CD14-positive monocyte (primary cell): ENCODE measurements at places on chromosomes 13 and 19. TPM values are rescaled to one million over a fixed set of nuclear protein-coding genes. Genes with fewer than 3 reads are reported as not detected.

The KIR2DL1 gene
- polyA plus RNA-seq, result not detected

DNA sequence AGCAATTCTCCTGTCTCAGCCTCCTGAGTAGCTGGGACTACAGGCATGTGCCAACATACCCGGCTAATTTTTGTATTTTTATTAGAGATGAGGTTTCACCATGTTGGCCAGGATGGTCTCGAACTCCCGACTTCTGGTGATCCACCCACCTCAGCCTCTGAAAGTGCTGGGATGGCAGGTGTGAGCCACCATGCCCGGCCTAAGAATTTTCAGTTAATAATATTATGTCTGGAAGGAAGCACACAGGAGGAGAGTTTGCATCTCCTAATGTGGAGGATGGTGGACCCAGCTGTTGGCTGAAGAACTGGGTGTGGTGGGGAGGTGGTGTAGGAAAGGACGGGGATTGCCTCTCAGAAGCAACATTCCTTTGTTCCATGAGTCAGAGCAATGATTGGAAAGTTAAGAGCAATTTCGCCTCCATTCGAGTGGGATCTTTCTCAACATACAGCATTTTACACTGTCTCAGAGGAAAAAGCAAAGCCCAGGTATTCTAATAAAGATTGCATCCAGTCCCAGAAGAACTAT lies 11.9 kb downstream of the PDCD2L start:
- no peaks in the 10 kb centered on the region for H3K27me3 ChIP-seq
- H3K36me3 ChIP-seq, result peaks cover 7% of the 10 kb centered on the region
- no peak overlapping the region for H3K4me3 ChIP-seq
- DNase-seq, result no peak
- no peak overlapping the region for H3K27ac ChIP-seq
- H3K4me1 ChIP-seq, result no peaks in the 10 kb centered on the region

The DMKN gene
- not detected in 2 replicates for polyA plus RNA-seq

GRCh38 chr19:46466536-46467196 lies 4.7 kb downstream of the PNMA8A start:
- H3K27me3 ChIP-seq, result peaks cover 16% of the 10 kb centered on the region
- no peak overlapping the region for H3K4me3 ChIP-seq
- no peaks in the 10 kb centered on the region for H3K36me3 ChIP-seq

The PSG5 gene
- not detected for polyA plus RNA-seq

- H3K4me3 ChIP-seq, result no peak overlapping the region
- H3K27ac ChIP-seq, result no peak overlapping the region
- no peak for DNase-seq
- no peaks in the 10 kb centered on the region for H3K36me3 ChIP-seq
- no peaks in the 10 kb centered on the region for H3K27me3 ChIP-seq
These were observed 1731.0 kb downstream of the SLITRK5 start for GRCh38 chr13:89402211-89402610.

The ODAD3 gene
- polyA plus RNA-seq, result 0.61 TPM

- no peaks in the 10 kb centered on the region for H3K27me3 ChIP-seq
- H3K4me1 ChIP-seq, result no peaks in the 10 kb centered on the region
- H3K36me3 ChIP-seq, result no peaks in the 10 kb centered on the region
- no peak overlapping the region for H3K4me3 ChIP-seq
These were observed 154.9 kb downstream of the PCDH9 start for GRCh38 chr13:67075239-67075638.

GRCh38 chr13:29892151-29892550 lies 41.7 kb upstream of the UBL3 start:
- no peaks in the 10 kb centered on the region for H3K4me1 ChIP-seq
- H3K27ac ChIP-seq, result no peak overlapping the region
- DNase-seq, result no peak
- no peaks in the 10 kb centered on the region for H3K27me3 ChIP-seq
- H3K4me3 ChIP-seq, result no peak overlapping the region

- no peaks in the 10 kb centered on the region for H3K36me3 ChIP-seq
- H3K27me3 ChIP-seq, result no peaks in the 10 kb centered on the region
- H3K27ac ChIP-seq, result no peak overlapping the region
- H3K4me3 ChIP-seq, result no peak overlapping the region
- no peak for DNase-seq
These were observed 5.6 kb downstream of the CEACAM7 start for GRCh38 chr19:41682437-41682836.

DNA sequence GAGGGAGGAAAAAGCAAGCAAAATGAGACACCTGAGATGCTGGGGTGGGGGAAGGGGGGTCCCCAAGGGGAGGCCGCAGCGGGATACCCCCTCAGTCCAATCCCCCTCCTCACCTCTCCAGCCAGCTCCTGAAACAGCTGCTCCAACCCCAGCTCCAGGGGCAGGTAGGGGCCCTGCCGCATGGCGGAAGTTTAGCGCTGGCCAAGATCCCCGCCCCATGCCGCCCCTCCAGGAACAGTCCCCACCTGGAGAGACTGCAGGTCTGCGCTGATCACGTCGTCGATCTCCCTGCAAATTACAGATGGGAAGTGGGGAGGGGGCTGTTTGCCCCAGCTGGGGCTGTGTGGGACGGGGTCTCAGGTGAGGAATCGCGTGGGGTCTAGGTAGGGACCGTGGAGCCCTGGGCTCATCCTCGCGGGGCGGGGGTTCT lies 9.0 kb downstream of the CAPN12 start:
- DNase-seq, result peak; percentile 12
- no peaks in the 10 kb centered on the region for H3K27me3 ChIP-seq
- H3K27ac ChIP-seq, result no peak overlapping the region
- peaks cover 51% of the 10 kb centered on the region for H3K4me1 ChIP-seq

GRCh38 chr13:54989418-54989817 lies 1960.8 kb downstream of the OLFM4 start:
- H3K4me1 ChIP-seq, result no peaks in the 10 kb centered on the region
- H3K27me3 ChIP-seq, result no peaks in the 10 kb centered on the region

GRCh38 chr13:23202383-23202782 lies 21.6 kb downstream of the SGCG start:
- H3K4me1 ChIP-seq, result no peaks in the 10 kb centered on the region
- H3K36me3 ChIP-seq, result no peaks in the 10 kb centered on the region
- no peak overlapping the region for H3K4me3 ChIP-seq
- H3K27me3 ChIP-seq, result no peaks in the 10 kb centered on the region
- DNase-seq, result no peak

DNA sequence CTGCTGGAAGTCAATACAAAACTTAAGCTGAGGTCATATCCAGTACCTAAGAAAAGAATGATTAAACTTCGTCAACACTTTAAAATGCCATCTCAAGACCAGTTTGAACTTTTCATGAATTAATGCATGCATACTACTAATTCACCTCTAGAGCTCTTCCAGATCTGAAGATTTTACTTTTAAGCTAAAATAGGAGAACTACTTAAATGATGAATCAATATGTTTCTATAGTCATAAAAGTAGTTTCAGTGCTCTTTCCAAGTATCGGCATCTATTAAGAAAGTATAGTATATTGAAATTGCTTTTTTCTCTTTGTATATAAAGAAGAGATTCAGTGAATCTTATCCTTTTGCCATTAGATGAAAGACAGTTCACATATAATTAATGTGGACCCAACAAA lies 1123.9 kb downstream of the PCDH9 start:
- no peak overlapping the region for H3K4me3 ChIP-seq
- H3K27ac ChIP-seq, result no peak overlapping the region
- no peak for DNase-seq
- no peaks in the 10 kb centered on the region for H3K4me1 ChIP-seq

DNA sequence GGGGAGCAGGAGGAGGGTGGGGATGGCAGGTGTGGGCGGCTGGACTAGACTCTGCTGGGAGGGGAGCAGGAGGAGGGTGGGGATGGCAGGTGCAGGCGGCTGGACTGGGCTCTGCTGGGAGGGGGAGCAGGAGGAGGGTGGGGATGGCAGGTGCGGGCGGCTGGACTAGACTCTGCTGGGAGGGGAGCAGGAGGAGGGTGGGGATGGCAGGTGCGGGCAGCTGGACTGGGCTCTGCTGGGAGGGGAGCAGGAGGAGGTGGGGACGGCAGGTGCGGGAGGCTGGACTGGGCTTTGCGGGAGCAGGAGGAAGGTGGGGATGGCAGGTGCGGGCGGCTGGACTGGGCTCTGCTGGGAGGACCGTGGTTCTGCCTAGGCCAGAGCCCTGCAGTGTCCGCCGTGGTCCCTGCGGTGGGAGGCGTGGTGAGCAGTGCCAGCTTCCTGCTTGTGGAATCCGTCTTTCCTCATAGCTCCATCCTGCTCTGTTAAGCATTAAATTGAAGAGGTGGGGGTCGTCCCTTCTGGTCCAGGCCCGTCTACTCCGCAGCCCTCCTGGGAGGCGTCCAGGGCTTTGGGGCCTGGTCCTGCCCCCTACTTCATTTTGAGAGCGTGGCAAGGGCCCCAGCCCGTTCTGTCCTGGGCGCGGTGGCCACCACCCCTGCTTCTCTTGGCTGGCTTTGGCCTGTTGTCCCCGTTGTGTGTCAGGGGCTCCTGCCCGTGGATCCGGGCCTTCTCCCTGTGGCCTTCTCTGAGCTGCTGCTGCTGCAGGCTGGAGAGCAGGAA lies 4.7 kb downstream of the SPPL2B start:
- no peaks in the 10 kb centered on the region for H3K36me3 ChIP-seq
- H3K4me3 ChIP-seq, result no peak overlapping the region
- DNase-seq, result no peak
- H3K27me3 ChIP-seq, result no peaks in the 10 kb centered on the region
- H3K27ac ChIP-seq, result no peak overlapping the region

DNA sequence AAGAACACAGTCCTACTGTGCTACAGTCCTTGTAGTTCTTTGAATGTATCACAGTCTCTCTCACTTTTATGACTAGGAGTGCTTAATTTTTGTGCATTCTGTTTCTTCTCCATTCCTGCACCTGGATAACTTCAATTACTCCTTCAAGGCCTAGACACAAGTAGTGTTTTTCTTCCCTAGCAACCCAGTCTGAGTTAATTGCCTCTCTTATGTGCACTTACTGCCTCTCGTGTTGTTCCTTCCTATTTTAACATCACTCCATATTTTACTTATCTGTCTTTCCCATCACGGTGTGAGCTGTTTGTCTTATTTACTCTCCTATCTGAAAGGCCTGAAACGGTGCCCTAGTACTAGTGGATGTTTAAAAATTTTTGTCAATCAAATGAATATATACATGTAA lies 101.5 kb downstream of the HS6ST3 start:
- H3K4me1 ChIP-seq, result no peaks in the 10 kb centered on the region
- no peak overlapping the region for H3K27ac ChIP-seq
- H3K4me3 ChIP-seq, result no peak overlapping the region
- H3K27me3 ChIP-seq, result no peaks in the 10 kb centered on the region

DNA sequence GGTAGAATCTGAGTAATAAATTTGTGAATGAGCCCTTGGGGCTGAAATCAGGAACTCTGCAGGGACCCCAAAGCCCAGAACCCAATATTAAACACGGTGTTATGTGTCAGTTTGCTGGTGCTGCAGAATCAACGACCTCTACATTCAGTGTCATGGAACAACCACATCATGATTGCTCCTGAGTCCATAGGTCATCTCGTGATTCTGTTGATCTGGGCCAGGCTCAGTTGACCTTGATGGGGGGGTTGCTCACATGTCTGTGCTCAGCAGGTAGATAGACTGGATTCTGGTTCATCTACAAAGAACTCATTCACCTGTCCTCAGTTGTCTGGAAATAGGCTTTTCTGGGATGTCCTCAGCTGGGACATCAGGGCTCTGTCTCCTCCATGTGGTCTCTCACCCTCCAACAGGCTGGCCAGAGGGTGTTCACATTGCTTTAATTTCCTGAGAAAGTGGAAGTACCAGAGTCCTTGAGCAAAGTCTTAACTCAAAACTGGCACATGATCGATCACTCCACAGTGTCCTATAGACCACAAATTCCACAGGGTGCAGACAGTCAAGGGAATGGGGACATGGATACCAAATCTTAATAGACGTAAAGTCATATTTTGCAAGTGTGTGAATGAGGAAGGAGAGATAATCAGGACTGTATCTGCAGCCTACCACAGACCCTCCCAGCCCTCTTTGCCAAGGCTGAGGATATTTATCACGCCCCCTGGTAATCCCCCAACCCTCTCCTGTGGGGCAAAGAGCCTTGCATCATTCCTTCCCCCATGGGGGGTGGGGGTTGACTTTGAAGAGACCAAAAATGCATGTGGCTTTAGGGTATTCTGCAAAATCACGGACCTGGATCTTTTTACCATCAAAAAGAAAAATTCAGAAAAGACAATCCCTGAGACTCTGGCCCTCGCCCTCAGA lies 39.3 kb upstream of the IGFL1 start:
- H3K4me3 ChIP-seq, result no peak overlapping the region
- H3K36me3 ChIP-seq, result no peaks in the 10 kb centered on the region
- no peak overlapping the region for H3K27ac ChIP-seq
- DNase-seq, result no peak
- H3K27me3 ChIP-seq, result peaks cover 2% of the 10 kb centered on the region

The PDCD5 gene
- polyA plus RNA-seq, result 84.5 TPM

- H3K27me3 ChIP-seq, result no peaks in the 10 kb centered on the region
- H3K4me1 ChIP-seq, result no peaks in the 10 kb centered on the region
- H3K36me3 ChIP-seq, result no peaks in the 10 kb centered on the region
- H3K27ac ChIP-seq, result no peak overlapping the region
- H3K4me3 ChIP-seq, result no peak overlapping the region
These were observed 35.3 kb downstream of the OLFM2 start for GRCh38 chr19:9901020-9901419.

- H3K4me3 ChIP-seq, result no peak overlapping the region
- peaks cover 19% of the 10 kb centered on the region for H3K4me1 ChIP-seq
- DNase-seq, result no peak
- peaks cover 12% of the 10 kb centered on the region for H3K36me3 ChIP-seq
- no peaks in the 10 kb centered on the region for H3K27me3 ChIP-seq
These were observed 6.6 kb downstream of the RCBTB2 start for GRCh38 chr13:48526286-48526685.

DNA sequence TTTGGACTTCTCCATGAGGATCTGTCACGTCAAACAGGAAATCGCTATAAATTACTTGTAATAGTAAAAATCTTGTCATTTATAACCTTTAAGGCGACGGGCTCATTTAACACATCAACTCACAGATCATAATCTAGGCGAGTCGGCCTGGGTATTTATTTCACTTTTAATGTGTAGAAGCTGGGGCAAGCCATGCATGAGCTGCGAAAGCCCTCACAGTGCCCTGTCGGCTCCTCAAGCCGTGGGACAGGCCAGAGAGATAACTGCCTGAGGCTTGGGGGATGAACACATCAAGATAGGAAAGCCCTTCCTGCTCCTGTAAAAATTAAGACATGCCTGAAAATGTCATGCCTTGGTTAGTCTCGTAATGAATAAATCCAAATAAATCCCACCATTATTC lies 30.8 kb downstream of the SOX1 start:
- H3K36me3 ChIP-seq, result no peaks in the 10 kb centered on the region
- H3K4me3 ChIP-seq, result no peak overlapping the region
- DNase-seq, result no peak
- H3K4me1 ChIP-seq, result no peaks in the 10 kb centered on the region

- H3K36me3 ChIP-seq, result no peaks in the 10 kb centered on the region
- no peak overlapping the region for H3K4me3 ChIP-seq
- no peak for DNase-seq
- H3K27ac ChIP-seq, result no peak overlapping the region
- no peaks in the 10 kb centered on the region for H3K4me1 ChIP-seq
- no peaks in the 10 kb centered on the region for H3K27me3 ChIP-seq
These were observed 134.1 kb downstream of the LACC1 start for GRCh38 chr13:44013758-44014291.

GRCh38 chr19:57815247-57816075 lies 748 bp upstream of the ZNF552 start:
- DNase-seq, result no peak
- peak overlapping the region; percentile 99 for H3K4me3 ChIP-seq
- H3K27ac ChIP-seq, result peak overlapping the region; percentile 91
- peaks cover 50% of the 10 kb centered on the region for H3K4me1 ChIP-seq
- peaks cover 14% of the 10 kb centered on the region for H3K36me3 ChIP-seq
